A673 (cell line): ENCODE measurements at places on chromosomes 5 and 9. TPM values are rescaled to one million over a fixed set of nuclear protein-coding genes. Genes with fewer than 3 reads are reported as not detected.

GRCh38 chr5:140073296-140073695 is 30.2 kb upstream of the NRG2 start:
- peak; percentile 18 for DNase-seq

DNA sequence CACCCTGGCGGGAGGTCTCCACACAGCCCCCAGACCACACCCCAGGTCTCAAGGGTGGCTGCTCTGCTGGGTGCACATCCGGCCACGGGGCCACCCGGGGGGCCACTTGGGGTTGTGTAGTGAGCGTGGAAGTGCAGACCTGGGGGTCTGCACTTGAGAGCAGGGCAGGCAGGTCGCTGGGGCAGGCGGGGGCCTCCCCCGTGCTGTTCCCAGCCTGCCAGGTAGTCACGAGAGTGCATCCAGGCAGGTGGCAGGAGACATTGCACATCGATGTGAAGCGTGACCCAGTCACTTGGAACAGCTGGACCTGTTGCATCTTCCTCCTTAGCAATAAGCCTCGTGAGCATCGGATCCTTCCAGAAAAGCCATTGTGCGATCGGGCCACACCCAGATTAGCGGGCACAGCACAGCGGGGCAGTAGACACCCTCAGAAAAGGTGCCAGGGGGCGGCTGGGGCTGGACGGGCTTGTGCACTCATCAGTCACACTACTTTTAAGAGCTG is 4.8 kb upstream of the ENTPD8 start:
- no peak for DNase-seq

DNA sequence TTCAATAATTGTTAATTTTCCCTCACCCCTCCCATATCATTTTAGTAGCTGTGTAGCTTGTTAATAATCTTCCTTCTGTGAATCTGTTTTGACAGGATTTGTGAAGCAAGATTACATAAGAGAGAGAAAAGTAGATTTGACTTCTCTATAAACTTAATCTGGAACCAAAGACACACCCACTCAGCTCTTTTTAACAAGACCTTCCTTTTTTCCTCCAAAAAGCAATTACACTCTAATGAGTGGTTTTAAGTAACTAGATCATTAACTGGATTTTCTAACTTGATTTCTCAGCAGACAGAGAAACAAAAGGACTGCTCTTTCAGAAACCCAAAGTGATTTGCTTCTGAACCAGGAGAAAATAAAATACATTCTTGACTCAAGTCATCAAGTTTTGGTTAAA is 21.9 kb downstream of the RFK start:
- DNase-seq, result no peak

GRCh38 chr5:67081261-67081660 is 115.3 kb downstream of the CD180 start:
- DNase-seq, result no peak

DNA sequence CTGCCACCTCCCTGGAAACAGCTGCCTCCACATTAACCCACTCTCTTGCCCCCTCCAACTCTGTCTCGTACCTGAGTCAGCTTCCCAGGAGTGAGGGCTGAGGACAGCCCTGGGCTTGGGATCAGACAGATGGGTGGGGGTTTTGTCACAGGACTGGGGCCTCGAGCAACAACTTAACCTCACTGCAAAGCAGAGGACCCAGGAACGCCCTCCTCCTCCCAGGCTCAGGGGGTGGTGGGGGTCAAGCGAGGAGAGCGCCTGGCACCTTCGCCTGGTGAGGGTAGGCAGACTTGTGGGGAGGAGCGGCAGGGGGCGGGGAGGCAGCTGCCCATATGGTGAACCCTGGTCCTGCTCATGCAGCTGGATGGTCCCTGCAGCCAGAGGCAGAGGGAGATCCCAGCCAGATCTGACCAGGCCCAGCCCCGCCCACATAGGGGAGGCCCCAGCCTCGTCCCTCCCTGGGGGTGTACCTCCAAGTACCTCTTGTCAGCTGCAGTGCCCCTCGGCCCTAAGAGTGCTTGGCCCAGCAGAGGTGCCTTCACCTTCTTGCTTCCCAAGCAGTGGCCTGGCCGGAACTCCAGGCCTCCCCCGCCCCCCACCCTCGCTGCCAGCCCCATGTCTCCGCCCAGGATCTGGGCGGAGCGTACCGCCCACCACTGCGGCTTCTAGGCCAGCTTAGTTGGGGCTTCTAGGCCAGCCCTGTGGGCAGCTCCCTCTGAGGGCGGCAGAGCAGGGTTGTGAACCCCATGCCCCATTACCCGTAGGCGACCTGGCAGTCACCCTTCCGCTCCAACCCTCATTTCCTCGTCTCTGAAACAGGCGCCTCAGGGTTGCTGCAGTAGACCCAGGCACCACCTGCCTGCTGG is at the start of gene SARDH:
Gene SARDH, minus strand, starts transcription at position 579 of the 866 bp plus-strand sequence. CDS start 4,179 bp downstream, outside the sequence.
- peak; percentile 44 for DNase-seq

- DNase-seq, result no peak
Observed at GRCh38 chr5:76874088-76874581, 24.3 kb downstream of the S100Z start.

GRCh38 chr5:179256328-179257175 is 88.7 kb downstream of the ADAMTS2 start:
- DNase-seq, result no peak

- no peak for DNase-seq
Observed at GRCh38 chr9:125547368-125547767, 159.6 kb downstream of the MAPKAP1 start.

DNA sequence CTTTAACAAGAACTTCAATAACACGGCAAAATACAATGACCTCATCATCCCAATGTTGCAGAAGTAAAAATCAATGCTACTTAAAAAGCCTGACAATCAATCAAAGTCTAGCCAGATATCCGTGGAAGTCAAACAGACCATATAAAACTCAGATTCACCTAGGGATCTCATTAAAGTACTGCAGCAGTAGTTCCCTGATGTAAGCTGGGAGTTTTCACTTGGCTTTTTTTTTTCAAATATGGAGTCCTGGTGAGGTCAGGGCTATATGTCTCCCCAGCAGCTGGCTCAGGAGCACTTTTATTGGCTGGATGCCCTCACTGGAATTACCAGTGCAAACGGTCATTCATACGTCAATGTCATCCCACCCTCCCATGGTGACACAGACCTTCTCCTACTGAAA is 220.6 kb upstream of the SLC30A5 start:
- no peak for DNase-seq

GRCh38 chr9:95181226-95181818 is 136.2 kb downstream of the FANCC start:
- DNase-seq, result peak; percentile 49

DNA sequence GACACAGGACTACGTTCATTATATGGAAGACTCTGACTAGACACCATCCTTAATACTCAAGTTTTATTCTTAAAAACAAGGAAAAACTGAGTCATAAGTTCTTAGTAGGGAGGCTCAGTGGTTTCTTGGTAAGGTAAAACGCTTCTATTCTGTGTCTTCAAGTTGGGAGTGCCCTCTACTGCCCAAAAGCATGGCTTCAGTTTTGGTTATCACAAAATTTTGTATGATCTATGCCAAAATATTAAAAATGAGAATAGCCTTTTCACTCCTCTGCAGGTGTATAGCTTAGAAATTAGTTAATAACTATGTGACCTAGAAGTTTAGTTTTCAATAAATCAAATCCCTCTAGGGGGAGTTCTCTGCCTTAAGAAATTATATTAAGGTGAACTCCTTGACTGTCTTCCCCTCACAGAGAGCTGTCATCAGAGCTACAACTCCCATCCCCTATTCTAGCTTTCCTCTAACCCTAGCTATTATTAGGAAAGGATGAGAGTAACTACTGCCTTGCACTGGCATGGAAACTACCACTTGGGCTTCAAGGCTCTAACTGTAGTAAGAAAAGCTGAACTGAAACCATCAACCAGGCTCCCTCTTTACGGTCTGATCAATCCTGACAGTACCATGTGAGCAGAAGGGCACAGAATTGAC is 189.7 kb downstream of the GNAQ start:
- no peak for DNase-seq

DNA sequence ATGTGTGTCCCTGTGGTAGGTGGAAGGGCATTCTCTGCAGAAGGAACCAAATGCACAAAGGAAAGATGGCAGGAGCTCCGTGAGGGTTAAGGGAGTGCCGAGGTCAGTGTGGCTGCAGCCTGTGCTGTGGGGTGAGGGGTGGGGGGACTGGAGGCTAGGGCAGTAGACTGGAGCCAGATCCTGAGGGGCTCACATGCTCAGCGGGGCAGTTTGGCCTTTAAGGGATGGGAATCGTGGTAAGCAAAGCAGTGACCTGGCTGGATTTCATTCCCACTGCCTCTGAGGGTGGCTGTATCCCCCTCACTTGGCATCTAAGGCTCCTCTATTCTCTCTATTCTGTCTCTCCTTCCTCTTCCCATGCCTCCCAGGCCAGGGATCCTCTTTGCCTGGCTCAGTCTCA is 15.6 kb downstream of the PITX1 start:
- no peak for DNase-seq

- DNase-seq, result no peak
Observed at GRCh38 chr9:75798505-75798904, 92.0 kb upstream of the PCSK5 start.

DNA sequence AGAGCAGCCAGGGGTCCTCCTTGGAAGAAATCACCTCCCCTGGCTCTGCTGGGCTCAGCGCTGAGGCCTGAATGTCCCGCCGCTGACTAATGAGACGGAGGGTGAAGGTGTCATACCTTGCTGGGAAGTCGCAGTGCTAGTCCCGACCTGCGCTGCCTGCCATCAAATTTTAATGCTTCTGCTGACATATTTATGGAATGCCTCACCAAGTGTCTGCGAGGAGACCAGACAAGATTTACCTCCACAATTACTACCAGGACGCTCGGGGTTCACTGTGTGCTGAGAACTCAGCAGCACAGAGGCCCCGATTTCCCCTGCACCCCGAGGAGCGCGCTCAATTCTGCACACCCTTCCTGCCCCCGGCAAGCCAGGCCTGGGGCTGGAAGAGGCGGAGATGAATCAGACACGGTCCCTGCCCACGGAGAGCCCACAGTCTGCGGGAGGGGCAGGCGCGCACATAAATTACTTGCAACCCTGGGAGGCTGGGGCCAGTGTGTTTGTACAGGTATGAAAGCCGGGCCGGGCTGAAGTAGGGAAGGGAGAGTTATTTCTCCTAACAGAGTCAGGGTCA is 175.2 kb downstream of the PAX5 start:
- no peak for DNase-seq

- DNase-seq, result no peak
Observed at GRCh38 chr5:171581781-171582180, 162.3 kb downstream of the FGF18 start.

- no peak for DNase-seq
Observed at GRCh38 chr5:126852091-126852571, 75.2 kb downstream of the LMNB1 start.

DNA sequence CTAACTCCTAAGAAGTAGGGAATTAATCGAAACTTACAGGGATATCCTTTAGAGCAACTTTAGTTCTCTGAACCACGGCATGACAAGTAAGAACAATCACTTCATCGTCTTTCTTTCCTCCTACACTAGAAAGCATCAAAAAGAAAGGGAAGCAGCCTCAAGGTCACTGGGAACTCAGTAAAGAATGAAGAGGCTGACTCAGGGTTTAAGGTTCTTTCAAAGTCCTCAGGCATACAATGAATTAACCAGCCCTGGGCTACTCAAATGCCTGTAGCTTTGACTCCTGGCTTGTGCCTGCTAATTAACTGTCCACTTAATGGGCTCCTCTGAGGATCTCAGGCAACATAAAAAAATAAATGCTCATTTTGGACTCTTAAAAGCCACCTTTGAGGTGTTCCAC is 102.0 kb downstream of the TRIM32 start:
- no peak for DNase-seq

DNA sequence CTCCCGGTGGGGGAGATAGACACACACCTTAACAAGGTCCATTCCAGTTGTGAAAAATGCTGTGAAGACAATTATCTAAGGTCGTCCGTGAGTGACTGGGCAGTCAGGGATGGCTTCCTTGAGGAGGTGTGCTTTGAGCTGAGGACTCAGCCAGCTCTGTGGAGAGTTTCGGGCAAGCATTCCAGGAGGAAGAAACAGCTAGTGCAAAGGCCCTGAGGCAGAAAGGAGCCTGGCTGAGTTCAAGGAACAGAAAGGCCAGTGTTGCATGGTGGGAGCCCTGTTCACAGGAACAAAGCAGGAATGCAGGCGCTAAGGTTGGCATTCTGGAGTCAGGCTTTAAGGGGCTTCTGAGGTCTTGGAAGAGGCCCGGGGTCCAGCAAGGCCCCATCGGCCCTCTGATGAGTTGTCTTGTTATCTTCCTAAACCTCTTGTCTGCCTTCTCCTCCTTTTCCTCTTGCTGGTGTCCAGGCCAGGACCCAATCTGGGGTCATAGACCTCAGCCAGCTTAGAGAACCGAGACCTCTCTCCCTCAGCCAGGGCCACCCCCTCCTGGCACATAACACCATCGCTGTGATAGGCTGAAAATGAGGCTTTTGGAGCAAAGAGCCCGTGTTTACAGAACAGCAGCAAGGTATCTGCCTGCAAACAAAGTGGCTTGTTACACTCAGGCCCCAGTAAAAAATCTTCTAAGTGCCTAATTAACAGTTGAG is 270.2 kb upstream of the MVB12B start:
- no peak for DNase-seq

DNA sequence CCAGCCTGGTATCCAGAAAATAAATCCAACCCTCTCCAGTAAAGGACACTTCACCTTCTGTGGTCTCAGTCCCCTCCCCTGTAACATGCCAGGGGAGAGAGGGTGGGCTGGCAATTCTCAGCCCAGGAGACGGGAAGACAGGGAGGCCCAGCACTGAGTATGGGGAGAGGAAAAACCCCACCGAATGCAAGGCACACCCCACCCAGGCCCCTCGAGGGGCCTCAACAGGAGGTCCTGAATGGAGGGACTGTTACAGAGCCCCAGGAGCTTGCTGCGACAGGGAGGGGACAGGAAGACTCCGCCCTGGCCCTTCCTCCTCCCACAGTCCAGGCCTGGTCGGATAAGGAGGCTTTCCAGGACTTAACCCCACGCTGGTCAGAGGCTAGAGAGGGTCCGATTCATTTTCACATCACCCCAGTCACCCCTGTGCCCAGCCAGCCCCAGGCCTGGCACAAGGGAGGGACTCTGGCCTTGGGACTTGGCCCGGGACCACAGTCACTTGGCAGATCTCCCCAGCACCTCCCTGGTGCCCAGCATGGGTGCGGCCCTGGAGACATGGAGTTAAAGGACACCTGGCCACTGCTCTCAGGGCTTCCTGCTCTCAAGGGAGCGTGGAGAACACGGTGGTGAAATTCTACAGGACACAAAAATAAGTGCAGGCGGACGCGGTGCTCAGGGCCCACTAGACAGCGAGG is 44.9 kb upstream of the STXBP1 start:
- peak; percentile 43 for DNase-seq

- no peak for DNase-seq
Observed at GRCh38 chr5:140575309-140575708, 10.7 kb downstream of the SLC35A4 start.

The IFNA2 gene
- not detected in 2 replicates for total RNA-seq

The KIF24 gene
- total RNA-seq, result 10.6 and 11.6 TPM in 2 replicates

The OR2S2 gene
- total RNA-seq, result not detected in 2 replicates

The ANKRD34B gene
- not detected in 2 replicates for total RNA-seq

The SYK gene
- 14.9 and 21.5 TPM in 2 replicates for total RNA-seq

The HSD17B4 gene
- 140 and 151 TPM in 2 replicates for total RNA-seq

The PTGER4 gene
- 2.1 and 2.5 TPM in 2 replicates for total RNA-seq
